ENCODE measurements at places on chromosomes 5 and 9. TPM values are rescaled to one million over a fixed set of nuclear protein-coding genes. Genes with fewer than 3 reads are reported as not detected.

SLC27A6 gene
- total RNA-seq, result 0.83 TPM

NME5 gene
- total RNA-seq, result 13.5 TPM

DNA sequence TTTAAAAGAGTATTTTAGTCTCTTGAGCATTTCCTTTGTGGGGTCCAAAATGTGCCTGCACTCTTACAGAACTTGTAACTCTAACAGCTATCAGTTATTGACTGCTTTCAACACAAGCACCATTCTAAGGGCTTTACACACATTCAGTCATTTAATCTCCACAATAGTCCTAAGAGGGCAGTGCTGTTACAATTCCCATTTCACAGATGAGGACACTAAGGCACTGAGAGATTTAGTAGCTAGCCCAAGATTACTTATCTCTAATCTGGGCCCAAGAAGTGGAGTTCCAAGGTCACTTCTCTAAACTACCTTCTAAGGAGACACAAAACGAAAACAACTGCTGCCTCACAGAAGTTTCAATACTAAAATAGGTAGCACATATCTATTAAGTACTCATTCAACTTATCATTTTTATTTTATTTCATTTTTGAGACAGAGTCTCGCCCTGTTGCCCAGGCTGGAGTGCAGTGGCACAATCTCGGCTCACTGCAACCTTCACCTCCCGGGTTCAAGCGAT, 275.2 kb downstream of the CWC27 start:
- no peak for DNase-seq

DNA sequence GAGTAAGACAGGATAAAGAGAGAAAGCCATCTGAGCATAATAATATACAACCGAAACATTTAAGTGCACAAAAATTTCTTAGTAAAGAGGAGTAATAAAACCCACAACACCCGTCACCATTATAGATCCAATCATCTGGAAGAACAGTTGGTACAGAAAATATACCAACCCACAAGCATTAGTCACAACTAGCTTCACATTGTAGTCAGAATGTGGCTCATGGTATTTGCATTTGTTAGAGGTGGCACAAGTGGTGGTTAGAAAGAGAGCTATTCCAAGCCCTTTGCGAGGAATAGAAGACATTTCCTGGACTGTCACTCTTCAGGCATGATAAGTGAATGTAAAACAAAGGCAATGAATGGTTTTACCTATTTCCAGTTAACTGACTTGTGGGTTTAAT, 677.5 kb upstream of the ST8SIA4 start:
- DNase-seq, result no peak

DNA sequence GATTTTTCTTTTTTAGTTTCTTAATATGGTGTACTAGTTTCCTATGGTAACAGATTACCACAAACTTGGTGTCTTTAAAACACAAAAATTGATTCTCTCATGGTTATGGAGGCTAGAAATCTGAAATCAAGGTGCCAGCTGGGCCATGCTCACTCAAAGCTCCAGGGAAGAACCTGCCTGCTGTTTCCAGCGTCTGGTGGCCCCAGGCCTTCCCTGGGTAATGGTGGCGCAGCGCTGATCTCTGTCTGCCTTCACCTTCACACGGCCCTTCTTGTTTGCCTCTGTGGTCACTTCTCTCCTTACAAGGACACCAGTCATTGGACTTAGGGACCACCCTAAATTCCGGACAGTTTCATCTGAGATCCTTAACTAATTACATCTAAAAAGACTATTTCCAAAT, 70.5 kb upstream of the GFPT2 start:
- DNase-seq, result no peak

MEF2C gene
- 138 TPM for total RNA-seq

GRCh38 chr5:53239301-53239990, 129.9 kb upstream of the MOCS2 start:
- no peak for DNase-seq

- peak; percentile 87 for DNase-seq
These were observed 4.4 kb downstream of the SLC25A25 start for GRCh38 chr9:128072144-128073021.

TNC gene
- 242 TPM for total RNA-seq

IL17B gene
- 0.34 TPM for total RNA-seq

OLFM1 gene
- total RNA-seq, result 8.2 TPM

GRCh38 chr5:38494763-38495162, 61.7 kb downstream of the LIFR start:
- DNase-seq, result no peak

- DNase-seq, result peak; percentile 89
These were observed 335.4 kb downstream of the MSX2 start for GRCh38 chr5:175059687-175060211.

- no peak for DNase-seq
These were observed 1712.5 kb upstream of the C9orf72 start for GRCh38 chr9:29285818-29286217.

FOXD4L6 gene
- 0.31 TPM for total RNA-seq

DNA sequence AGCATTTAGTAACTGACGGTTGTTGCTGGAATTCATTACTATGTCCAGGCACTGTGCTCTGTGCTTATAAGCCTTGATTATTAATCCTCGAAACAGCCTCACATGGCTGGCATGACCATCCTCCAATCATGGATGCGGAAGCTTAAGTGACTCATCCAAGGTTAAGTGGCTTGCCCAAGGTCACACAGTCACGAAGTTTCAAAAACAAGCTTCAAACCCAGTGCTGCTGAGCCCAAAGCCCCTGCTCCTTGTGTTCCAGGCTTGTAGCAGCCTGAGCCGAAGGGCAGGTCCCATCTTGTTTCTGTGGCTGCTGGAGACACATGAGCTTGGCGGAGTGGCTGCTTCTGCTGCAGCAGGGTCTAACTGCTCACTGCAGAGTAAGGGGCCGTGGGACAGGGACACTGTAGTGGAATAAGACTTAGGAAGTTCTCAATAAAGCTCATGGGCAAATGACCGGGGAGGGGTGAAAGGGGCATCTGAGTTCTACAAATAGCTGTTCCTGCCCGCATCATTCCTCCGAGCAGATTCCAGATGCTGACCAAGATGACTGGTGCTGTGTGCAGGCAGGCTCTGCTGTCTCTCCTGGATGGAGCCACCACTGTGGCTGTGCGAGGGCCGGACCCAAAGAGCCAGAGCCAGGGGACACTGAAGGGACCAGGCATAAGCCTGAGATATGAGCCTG, 32.4 kb downstream of the WHRN start:
- no peak for DNase-seq

DNA sequence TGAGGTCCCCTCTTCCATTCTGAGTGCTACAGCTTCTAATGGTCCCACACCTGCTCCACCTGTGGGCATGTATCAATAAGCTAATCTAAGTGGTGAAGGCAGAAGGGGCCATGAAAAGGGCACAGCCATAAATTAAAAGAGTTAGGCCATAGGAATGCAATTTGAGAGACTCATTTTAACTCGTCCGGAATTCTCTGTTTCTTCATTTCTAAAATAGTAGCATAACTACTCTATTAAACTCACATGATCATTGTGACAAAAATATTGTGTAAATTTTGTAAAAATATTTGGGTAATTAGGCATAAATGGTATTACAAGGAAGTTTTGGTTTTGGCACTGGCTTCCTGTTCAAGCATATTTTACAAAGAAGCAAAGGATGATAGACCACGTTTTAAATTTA, 103.1 kb upstream of the TXNDC8 start:
- no peak for DNase-seq

THG1L gene
- 9.5 TPM for total RNA-seq

All from lung (tissue), 17 donors.